ENCODE measurements at places on chromosomes 7 and 10. TPM values are rescaled to one million over a fixed set of nuclear protein-coding genes. Genes with fewer than 3 reads are reported as not detected.

GRCh38 chr10:124353091-124353815 is 65.5 kb downstream of the OAT start:
- H3K27me3 ChIP-seq = no peaks in the 10 kb centered on the region
- no peak overlapping the region for H3K4me3 ChIP-seq
- H3K4me1 ChIP-seq = peaks cover 12% of the 10 kb centered on the region
- H3K36me3 ChIP-seq = no peaks in the 10 kb centered on the region
- no peak overlapping the region for H3K27ac ChIP-seq

GRCh38 chr10:44310762-44311562 is 73.9 kb downstream of the CXCL12 start:
- H3K4me3 ChIP-seq = no peak overlapping the region
- H3K36me3 ChIP-seq = no peaks in the 10 kb centered on the region
- peak; percentile 81 for DNase-seq
- H3K27me3 ChIP-seq = no peaks in the 10 kb centered on the region
- peaks cover 5% of the 10 kb centered on the region for H3K4me1 ChIP-seq

- no peak for DNase-seq
- no peaks in the 10 kb centered on the region for H3K36me3 ChIP-seq
These were observed 201.7 kb upstream of the PRSS58 start for GRCh38 chr7:142459551-142459963.

GRCh38 chr10:20898866-20899535 is 1.9 kb upstream of the NEBL start:
- no peak overlapping the region for H3K27ac ChIP-seq
- no peak overlapping the region for H3K4me3 ChIP-seq
- DNase-seq = no peak

GRCh38 chr7:55523366-55523765 is 48.9 kb downstream of the VOPP1 start:
- no peaks in the 10 kb centered on the region for H3K36me3 ChIP-seq
- peaks cover 37% of the 10 kb centered on the region for H3K4me1 ChIP-seq
- no peak overlapping the region for H3K4me3 ChIP-seq
- no peaks in the 10 kb centered on the region for H3K27me3 ChIP-seq
- no peak for DNase-seq

DNA sequence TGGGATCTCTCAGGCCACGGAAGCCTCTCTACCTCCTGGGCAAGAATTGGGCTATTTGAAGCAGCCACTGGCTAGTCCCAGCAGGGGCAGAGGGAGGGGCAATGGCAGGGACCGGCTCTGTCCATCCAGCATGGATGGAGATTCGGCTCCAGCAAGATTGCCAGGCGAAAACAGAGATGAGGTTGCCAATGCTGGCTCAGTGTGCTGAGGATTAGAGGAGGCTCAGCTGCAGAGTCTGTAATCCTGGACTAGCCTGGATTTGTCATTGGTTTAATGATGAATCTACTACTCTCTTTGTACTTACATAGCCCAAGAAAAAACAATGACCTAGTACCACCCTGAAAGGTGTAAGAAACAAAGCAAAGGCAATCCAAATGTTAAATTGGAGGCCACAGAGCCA is 112.2 kb upstream of the PDCD4 start:
- no peak overlapping the region for H3K27ac ChIP-seq
- DNase-seq = no peak
- H3K27me3 ChIP-seq = no peaks in the 10 kb centered on the region
- H3K4me1 ChIP-seq = no peaks in the 10 kb centered on the region

GRCh38 chr10:128301051-128301450 is 174.8 kb upstream of the MKI67 start:
- H3K4me1 ChIP-seq = no peaks in the 10 kb centered on the region
- no peaks in the 10 kb centered on the region for H3K36me3 ChIP-seq
- H3K4me3 ChIP-seq = no peak overlapping the region
- no peak overlapping the region for H3K27ac ChIP-seq
- H3K27me3 ChIP-seq = no peaks in the 10 kb centered on the region

DNA sequence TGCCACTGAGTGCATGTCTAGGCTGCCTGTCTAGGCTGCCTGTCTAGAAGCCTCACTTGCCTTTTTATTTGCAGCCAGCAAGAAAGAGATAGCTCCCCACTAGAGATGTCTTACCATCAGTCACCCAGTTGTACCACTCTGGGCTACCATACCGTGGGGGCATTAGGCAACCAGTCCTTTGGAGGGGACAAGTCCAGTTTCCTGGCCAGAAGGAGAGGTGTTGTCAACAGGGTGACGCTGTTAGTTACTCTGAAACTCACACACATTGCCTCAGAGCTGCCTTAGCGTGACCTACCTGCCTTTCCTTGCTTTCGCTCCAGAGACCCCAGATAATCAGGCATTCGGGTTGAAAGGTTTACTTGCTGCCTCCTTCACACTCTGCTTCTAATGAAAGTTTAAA is 155.4 kb downstream of the CELF2 start:
- H3K4me3 ChIP-seq = no peak overlapping the region
- H3K27ac ChIP-seq = no peak overlapping the region
- H3K36me3 ChIP-seq = no peaks in the 10 kb centered on the region
- H3K4me1 ChIP-seq = peaks cover 99% of the 10 kb centered on the region

GRCh38 chr10:14396411-14397048 is 65.8 kb upstream of the FRMD4A start:
- H3K27me3 ChIP-seq = no peaks in the 10 kb centered on the region
- H3K27ac ChIP-seq = peak overlapping the region; percentile 83
- no peak overlapping the region for H3K4me3 ChIP-seq
- no peaks in the 10 kb centered on the region for H3K4me1 ChIP-seq
- H3K36me3 ChIP-seq = no peaks in the 10 kb centered on the region
- no peak for DNase-seq

DNA sequence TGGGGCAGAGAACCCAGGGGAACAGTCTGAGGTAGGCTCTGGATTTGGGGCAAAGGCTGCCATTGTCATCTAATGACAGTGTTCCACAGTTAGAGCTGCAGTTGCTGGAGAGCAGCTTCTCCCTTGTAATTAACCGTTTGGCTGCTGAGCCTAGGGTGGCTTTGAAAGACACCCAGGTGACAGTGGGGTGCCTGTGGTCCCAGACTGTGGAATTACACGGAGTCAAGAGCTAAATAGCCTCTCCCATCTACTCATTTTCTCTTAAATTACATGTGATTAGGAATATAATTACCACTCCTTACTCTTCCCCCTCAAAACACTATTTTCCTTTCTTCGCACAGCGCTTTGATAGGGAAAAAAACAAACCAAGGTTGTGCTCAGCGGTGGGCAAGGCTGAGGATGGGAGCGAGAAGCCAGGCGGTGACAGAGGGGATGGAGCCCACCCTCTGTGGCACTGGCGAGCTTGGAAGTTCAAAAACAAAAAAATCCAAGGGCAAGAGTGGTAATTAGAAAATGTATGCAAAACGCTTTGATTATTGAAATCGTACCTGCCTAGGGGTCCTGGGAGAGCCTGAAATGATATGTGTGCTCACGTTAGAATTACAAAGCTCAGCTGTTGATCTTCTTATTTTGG is 44.1 kb downstream of the BAMBI start:
- DNase-seq = no peak
- H3K36me3 ChIP-seq = no peaks in the 10 kb centered on the region
- no peaks in the 10 kb centered on the region for H3K27me3 ChIP-seq
- H3K4me1 ChIP-seq = peaks cover 14% of the 10 kb centered on the region
- no peak overlapping the region for H3K27ac ChIP-seq

DNA sequence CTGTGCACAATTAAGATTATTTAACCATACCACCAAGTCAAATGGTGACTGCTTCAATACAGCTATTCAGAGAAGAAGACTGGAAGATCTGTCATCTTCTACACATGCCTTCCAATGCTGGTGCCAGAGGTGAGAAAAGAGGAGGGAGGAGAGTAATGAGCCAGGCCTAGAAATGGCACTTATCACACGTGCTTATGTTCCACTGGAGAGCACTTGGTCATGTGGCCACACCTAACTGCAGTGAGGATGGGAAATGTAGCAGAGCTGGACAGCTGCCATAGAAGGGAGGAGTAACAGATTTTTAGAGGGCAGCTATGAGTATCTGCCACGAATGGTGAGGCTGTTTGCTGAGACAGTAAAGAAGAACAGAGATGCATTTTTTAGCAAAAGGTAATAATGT is 77.1 kb downstream of the MPLKIP start:
- H3K27ac ChIP-seq = peak overlapping the region; percentile 8
- H3K27me3 ChIP-seq = no peaks in the 10 kb centered on the region
- H3K36me3 ChIP-seq = no peaks in the 10 kb centered on the region
- H3K4me3 ChIP-seq = no peak overlapping the region

DNA sequence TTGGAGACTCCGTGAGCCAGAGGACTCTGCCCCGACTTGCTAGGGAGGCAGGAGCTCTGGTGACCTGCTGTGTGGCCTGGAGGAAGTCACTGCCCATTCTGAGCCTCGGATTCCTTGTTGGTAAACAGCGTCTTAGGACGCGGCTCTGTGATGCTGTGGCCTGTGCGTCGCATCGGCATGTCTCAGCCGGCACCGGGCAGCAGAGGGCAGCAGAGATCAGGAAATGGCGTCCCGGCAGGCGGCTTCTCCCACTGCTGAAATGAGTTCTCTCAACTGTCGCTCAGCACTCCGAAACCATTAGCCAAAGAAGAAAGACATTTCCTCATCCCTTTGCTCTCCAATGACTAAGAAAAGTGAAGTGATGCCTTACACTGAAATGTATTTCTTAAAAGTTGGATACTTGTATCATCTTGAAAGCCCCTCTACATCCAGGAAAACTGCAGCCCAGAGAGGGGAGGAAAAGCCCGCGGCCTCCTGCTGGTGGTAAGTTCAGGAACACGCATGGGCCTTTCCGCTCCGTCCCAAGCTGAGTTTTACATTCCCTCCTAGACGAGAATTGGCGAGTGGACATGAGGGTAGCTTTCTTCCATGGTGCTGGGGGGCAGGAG is 91.7 kb downstream of the WDR11 start:
- H3K27me3 ChIP-seq = no peaks in the 10 kb centered on the region
- H3K36me3 ChIP-seq = no peaks in the 10 kb centered on the region
- peak; percentile 84 for DNase-seq
- H3K4me1 ChIP-seq = no peaks in the 10 kb centered on the region
- H3K4me3 ChIP-seq = no peak overlapping the region
- H3K27ac ChIP-seq = no peak overlapping the region

- no peak overlapping the region for H3K4me3 ChIP-seq
- H3K27ac ChIP-seq = no peak overlapping the region
- peaks cover 6% of the 10 kb centered on the region for H3K36me3 ChIP-seq
- H3K27me3 ChIP-seq = no peaks in the 10 kb centered on the region
- peaks cover 6% of the 10 kb centered on the region for H3K4me1 ChIP-seq
These were observed 83.9 kb upstream of the NMT2 start for GRCh38 chr10:15252396-15252795.

GRCh38 chr7:144668503-144668902 is 167.3 kb downstream of the TPK1 start:
- no peak overlapping the region for H3K4me3 ChIP-seq
- no peaks in the 10 kb centered on the region for H3K36me3 ChIP-seq
- no peaks in the 10 kb centered on the region for H3K4me1 ChIP-seq
- no peak for DNase-seq
- H3K27ac ChIP-seq = no peak overlapping the region

DNA sequence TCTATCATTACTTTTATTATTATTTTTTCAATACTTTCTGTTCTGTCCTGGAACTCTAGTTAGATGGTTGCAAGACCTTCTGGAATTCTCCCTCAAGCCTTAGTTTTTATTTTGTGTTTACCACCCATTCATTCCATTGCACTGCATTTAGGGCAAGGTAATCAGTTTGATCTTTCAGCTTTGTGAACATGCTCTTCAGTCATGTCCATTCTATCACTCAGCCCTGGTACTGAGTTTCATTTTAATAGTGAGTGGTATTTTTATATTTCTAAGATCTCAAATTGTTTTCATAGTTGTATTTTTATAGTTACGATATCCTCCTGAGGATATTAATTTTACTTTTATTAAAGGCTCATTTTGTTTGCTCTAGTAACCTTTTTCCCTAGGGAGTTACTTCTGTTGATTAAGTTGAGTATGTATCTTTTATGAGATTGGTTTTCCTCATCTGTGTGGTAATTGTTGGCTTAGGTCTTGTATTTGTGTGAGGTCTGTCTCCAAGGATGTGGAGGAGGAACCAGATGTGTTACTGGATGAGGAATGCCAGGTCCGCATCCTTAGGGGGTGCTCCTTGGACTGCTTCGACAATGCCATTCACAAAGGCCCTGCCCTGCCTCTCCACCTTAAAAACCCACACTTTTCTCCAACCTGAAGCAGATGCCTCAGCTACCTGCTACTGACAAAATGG is 46.7 kb upstream of the RAB18 start:
- H3K4me1 ChIP-seq = no peaks in the 10 kb centered on the region
- no peak overlapping the region for H3K4me3 ChIP-seq
- no peak for DNase-seq
- H3K27ac ChIP-seq = no peak overlapping the region
- no peaks in the 10 kb centered on the region for H3K27me3 ChIP-seq

- DNase-seq = no peak
- H3K27ac ChIP-seq = no peak overlapping the region
- no peaks in the 10 kb centered on the region for H3K36me3 ChIP-seq
- H3K27me3 ChIP-seq = no peaks in the 10 kb centered on the region
- H3K4me1 ChIP-seq = no peaks in the 10 kb centered on the region
These were observed 99.9 kb downstream of the TRIL start for GRCh38 chr7:28858206-28858605.

DNA sequence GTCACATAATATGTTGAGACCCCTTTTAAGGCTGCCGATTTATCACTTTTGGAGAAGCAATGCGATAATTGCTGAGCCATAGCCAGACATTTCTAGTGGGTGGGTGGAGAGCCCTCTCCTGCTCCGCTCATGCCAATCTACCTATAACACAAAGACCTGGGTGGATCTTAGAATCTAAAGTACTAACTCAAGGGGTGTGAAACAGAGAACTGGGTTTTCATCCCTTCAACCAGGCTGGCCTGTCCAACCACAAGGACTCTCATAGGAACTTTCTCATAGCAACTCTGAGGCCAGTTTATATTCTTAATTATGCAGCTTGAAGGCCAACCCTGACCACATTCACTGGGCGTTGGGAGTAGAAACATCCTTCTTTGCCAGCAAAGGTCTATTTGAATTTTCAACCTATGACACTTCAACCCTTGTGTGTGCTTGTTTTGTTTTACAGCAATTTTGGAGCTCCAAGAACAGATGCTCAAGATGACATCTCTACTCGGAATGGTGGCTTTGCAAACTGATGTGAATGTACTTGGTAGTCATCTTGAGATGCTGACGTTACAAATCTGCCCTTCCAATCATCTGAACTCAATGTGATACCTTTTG is 1198.2 kb upstream of the AUTS2 start:
- H3K4me1 ChIP-seq = no peaks in the 10 kb centered on the region
- H3K4me3 ChIP-seq = no peak overlapping the region
- H3K27ac ChIP-seq = no peak overlapping the region
- no peaks in the 10 kb centered on the region for H3K27me3 ChIP-seq

DNA sequence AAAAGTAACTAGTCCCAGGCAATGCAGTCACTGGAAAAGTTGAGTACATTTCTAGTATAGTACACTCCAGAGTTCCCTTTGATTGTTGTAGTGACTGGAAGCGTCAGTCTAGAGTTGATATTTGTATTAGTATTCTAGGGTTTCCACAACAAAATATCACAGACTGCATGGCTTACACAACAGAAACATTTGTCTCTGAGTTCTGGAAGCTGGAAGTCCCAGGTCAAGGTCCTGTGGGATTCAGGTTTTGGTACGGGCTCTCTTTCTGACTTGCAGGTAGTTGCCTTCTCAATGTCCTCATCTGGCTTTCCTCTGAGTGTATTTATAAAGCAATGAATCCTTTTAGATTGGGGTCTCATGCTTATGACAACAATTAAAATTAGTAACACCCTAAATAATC is 1119.1 kb upstream of the PHF14 start:
- no peak overlapping the region for H3K27ac ChIP-seq
- H3K4me3 ChIP-seq = no peak overlapping the region
- no peaks in the 10 kb centered on the region for H3K36me3 ChIP-seq
- DNase-seq = no peak
- no peaks in the 10 kb centered on the region for H3K27me3 ChIP-seq

The BTBD16 gene
- not detected for total RNA-seq

The ECHDC3 gene
- total RNA-seq = 73.2 TPM

The POU6F2 gene
- 1.3 TPM for total RNA-seq

The HOXA7 gene
- 16.9 TPM for total RNA-seq

The DPYSL4 gene
- total RNA-seq = 3.1 TPM

The INSYN2A gene
- 0.98 TPM for total RNA-seq

The AFAP1L2 gene
- 117 TPM for total RNA-seq

The MOGAT3 gene
- not detected for total RNA-seq
